ENCODE measurements at places on chromosomes 3 and 15. TPM values are rescaled to one million over a fixed set of nuclear protein-coding genes. Genes with fewer than 3 reads are reported as not detected.

Gene SLC9A9
- total RNA-seq, result 0.81 TPM

Gene PSMD2
- 371 TPM for total RNA-seq

Gene ZMYND10
- total RNA-seq, result 0.31 TPM

Gene EAF1
- 21.3 TPM for total RNA-seq

Gene CPA3
- 1.5 TPM for total RNA-seq

Gene FAM107A
- 13.9 TPM for total RNA-seq

Gene EIF5A2
- 6.2 TPM for total RNA-seq

Gene CYP1A2
- total RNA-seq, result not detected

Gene POTEB3
- not detected for total RNA-seq

Gene PAK6
- total RNA-seq, result not detected

Gene EOMES
- not detected for total RNA-seq

Gene CGNL1
- total RNA-seq, result 1.9 TPM

Gene SIAH2
- total RNA-seq, result 8.4 TPM

Gene CPN2
- not detected for total RNA-seq

Gene ANKRD63
- not detected for total RNA-seq

Gene PRSS50
- not detected for total RNA-seq

Gene CCDC54
- not detected for total RNA-seq

Gene MUSTN1
- total RNA-seq, result not detected

Gene PEX5L
- not detected for total RNA-seq

Gene GOLGA8M
- total RNA-seq, result 0.16 TPM

Gene FSIP1
- total RNA-seq, result 0.16 TPM

Gene ZNF80
- total RNA-seq, result not detected

Gene NOX5
- total RNA-seq, result not detected

Gene CTXN2
- total RNA-seq, result not detected

Gene ZWILCH
- total RNA-seq, result 16.5 TPM

Gene NDUFB4
- total RNA-seq, result 32.7 TPM

Gene CCR9
- not detected for total RNA-seq

Gene FRMD4B
- total RNA-seq, result 34.6 TPM

Gene MNS1
- 0.32 TPM for total RNA-seq
